ENCODE measurements at places on chromosomes 4 and X.

GRCh38 chr4:46185766-46186165, 61.9 kb upstream of the GABRG1 start:
- no peak for DNase-seq

GRCh38 chrX:39043838-39044550, 242.7 kb downstream of the MID1IP1 start:
- DNase-seq, result no peak

- DNase-seq, result no peak
Observed at GRCh38 chr4:7909463-7910262, 30.0 kb downstream of the AFAP1 start.

DNA sequence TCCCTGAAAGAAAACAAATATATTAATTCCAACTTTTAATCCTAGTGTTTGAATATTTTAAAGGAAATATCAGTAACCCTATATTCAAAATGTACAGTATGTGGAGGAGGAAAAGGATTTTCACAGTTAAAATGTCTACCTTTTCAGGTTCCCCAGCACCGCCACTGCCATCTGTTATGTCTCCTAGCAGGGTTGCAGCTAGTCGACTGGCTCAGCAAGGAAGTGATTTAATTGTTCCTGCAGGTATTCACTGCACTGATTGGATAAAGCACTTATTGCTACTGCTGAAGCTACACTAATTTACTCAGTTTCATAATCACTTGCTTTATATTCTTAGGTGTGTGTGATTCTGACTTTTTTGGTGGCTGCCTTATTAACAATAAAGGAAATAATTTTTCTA, 65.5 kb upstream of the FHDC1 start:
- DNase-seq, result no peak

- DNase-seq, result no peak
Observed at GRCh38 chrX:44314808-44315207, 28.7 kb downstream of the EFHC2 start.

DNA sequence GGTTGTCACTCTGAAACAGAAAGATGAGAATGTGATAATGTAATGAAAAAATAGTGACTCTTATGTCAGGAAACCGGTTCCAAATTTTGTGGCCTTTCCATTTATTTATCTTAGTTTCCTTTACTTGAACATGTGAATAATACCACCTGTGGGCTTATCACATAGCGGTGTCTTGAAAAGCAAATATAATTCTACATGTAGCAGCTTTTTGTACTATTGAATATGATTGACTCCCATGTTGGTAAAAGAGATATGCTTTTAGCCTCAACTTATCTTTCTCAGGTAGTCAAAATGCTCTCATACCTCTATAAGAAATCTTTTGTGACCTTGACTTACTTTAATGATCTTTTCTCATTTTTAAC, 12.0 kb downstream of the PRDM8 start:
- no peak for DNase-seq

GRCh38 chr4:138890891-138891570, 124.5 kb upstream of the NOCT start:
- no peak for DNase-seq

DNA sequence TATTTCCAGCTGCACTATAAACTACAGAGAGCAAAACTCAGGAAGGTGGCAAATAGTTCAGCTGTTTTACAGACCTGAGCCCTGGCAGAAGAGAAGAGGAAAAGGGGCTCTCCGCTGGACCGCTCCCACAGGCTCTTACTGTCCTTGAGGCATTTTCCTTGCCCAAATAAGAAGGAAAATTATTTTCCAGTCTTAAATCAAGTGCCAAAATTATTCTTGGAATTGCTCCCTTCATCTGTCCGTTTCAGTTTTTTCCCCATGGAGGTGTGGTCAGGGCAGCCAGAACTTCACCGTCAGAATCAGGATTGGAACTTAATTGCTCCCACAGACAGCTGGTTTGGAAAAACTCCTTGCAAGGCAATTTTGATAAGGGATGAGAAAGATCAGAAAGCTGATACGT, 35.2 kb upstream of the SPINK2 start:
- DNase-seq, result no peak

- no peak for DNase-seq
Observed at GRCh38 chr4:124974152-124974551, 261.6 kb upstream of the ANKRD50 start.

GRCh38 chr4:148747721-148748268, 305.6 kb upstream of the NR3C2 start:
- DNase-seq, result no peak

DNA sequence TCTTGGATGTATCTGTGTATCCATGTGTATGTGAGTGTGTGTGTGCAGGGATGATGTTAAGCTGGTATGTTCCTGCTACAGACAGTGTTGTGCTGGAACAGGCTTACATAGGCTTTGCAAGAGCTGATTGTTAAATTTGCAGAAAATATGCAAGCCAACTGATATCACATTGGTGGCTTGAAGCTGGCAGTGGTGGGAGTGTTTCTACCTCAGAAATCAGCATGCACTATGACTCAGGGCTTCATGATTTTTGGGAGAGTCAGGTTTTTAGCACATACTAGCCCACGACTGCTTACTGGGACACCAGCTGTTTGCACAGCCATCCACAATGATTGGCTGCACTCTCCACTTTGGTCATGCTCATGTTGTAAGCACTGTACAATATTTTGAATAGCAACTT, 261.8 kb downstream of the DHX15 start:
- DNase-seq, result no peak

DNA sequence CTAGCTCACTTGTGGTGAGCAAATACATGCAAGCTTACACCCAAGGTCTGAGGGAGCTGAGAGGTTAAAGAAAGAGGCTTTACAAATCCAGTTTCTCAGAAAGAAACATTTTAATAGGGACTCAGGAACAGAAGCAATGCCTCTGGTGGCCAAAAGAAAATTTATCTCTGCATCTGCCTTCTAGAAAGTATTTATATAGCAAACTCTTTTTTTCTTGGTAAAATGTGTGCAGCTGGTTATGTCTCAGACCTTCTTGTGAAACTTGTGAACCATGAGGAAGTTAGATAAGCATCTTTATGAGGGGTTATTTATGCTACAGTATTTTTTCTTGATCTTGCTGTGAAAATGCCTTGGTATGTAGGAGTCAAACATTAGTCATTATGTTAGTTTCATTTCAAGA, 48.5 kb upstream of the CYSLTR1 start:
- DNase-seq, result no peak

- DNase-seq, result no peak
Observed at GRCh38 chr4:87551361-87551760, 22.2 kb upstream of the SPARCL1 start.
